Mesothelial cell of epicardium (in vitro differentiated cells): ENCODE measurements at places on chromosomes 12 and 14. TPM values are rescaled to one million over a fixed set of nuclear protein-coding genes. Genes with fewer than 3 reads are reported as not detected.

The SPTB gene
- total RNA-seq: 8.1 to 9.0 TPM (median 8.9 TPM) in 3 replicates

The SLC38A4 gene
- 0.11 to 0.35 TPM (median 0.29 TPM) in 3 replicates for total RNA-seq

The DEGS2 gene
- 1.5 to 2.1 TPM (median 1.6 TPM) in 3 replicates for total RNA-seq

The ABHD4 gene
- 28.2 to 29.3 TPM (median 28.4 TPM) in 3 replicates for total RNA-seq

The RIC8B gene
- 18.3 to 22.5 TPM (median 21.2 TPM) in 3 replicates for total RNA-seq

The TAS2R20 gene
- 3.8 to 5.0 TPM (median 4.8 TPM) in 3 replicates for total RNA-seq

The NR4A1 gene
- 138 to 141 TPM (median 141 TPM) in 3 replicates for total RNA-seq

The BLOC1S1 gene
- 58.0 to 63.4 TPM (median 61.6 TPM) in 3 replicates for total RNA-seq

The CLEC9A gene
- total RNA-seq: not detected in 3 replicates

DNA sequence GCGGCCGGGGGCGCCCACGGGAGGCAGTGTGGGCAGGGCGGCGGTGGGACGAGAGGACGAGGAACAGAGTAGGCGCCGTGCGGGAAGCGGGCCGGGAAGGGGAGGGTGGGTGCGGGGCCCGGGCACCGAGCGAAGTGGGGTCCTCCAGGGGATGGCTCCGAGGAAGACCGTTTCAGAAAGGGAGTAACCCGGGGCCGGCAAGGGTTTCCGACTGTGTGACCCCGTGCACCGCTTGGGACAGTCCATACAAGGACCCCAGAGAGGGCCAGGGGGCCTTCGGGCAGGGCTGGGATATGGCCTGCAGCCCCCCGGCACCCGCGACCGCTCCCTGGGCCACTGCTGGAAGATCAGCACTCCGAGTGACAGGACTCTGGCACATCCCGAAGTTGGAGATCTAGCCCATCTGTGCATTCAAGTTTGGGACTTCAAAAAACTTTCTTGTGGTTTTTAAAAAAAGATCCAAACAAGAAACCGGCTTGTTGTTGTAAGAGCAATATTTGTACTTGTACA, 448 bp downstream of the TSPAN9 start:
- no peaks in the 10 kb centered on the region for H3K27me3 ChIP-seq
- peak overlapping the region; percentile 72 for H3K27ac ChIP-seq
- peaks cover 26% of the 10 kb centered on the region for H3K4me1 ChIP-seq
- H3K36me3 ChIP-seq: no peaks in the 10 kb centered on the region
- DNase-seq: peak; percentile 44

- H3K4me1 ChIP-seq: no peaks in the 10 kb centered on the region
- no peak for DNase-seq
- no peak overlapping the region for H3K27ac ChIP-seq
Observed at GRCh38 chr12:23576372-23576771, 373.1 kb downstream of the SOX5 start.

DNA sequence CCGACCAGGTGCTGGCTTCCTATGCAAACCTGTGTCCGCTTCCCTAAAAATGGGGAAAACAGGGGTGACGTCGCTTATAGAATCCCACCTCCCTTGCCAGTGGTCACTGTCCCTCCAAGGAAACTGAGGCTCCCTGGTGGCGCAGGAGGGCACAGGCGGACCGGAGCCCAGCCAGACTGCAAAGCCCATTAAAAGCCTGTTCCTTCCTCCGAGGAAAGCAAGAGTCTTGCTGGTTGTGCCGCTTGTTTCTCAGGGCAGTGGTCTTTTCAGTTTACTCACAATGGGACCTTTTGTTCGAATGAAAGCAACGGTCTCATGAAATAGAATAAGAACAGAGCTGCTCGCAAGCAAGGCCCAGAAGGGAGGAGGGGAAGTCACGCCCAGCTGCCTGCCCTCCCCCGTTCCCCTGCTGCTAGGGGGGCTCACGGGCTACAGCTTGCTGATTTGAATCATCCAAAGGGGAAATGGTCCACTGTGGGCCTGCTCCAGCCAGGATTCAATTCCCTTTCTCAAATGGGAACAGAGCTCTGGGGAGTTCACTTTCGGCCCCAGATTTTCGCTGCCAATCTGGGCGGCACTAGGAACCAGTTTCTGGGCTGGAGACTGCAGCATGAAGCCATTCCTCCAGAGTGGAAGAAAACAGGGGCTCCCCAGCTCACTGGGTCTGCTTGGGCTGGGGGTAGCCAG, 4.6 kb upstream of the SELPLG start:
- H3K27me3 ChIP-seq: no peaks in the 10 kb centered on the region
- DNase-seq: no peak
- H3K4me3 ChIP-seq: no peak overlapping the region
- H3K4me1 ChIP-seq: peaks cover 32% of the 10 kb centered on the region

DNA sequence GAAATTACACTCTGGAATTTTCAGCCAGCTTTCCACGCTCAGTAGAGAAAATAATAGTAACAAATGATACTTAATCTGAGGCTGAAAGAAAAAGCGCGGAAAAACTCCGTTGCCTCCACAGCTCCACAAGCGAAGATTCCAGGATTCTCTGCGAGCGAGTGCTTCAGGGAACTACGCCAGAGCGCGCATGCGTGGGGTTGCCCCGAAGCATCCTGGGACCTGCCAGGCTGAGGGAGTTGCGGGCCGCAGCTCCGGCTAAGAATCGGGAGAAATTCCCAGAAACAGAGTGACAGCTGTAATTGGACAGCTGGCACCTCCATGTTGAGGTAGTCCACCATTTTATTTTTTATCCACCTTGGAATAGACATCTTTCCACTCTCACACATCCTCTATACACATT, 12.0 kb upstream of the TTC5 start:
- peaks cover 32% of the 10 kb centered on the region for H3K36me3 ChIP-seq
- no peak for DNase-seq
- no peak overlapping the region for H3K27ac ChIP-seq
- no peak overlapping the region for H3K4me3 ChIP-seq
- H3K4me1 ChIP-seq: no peaks in the 10 kb centered on the region

DNA sequence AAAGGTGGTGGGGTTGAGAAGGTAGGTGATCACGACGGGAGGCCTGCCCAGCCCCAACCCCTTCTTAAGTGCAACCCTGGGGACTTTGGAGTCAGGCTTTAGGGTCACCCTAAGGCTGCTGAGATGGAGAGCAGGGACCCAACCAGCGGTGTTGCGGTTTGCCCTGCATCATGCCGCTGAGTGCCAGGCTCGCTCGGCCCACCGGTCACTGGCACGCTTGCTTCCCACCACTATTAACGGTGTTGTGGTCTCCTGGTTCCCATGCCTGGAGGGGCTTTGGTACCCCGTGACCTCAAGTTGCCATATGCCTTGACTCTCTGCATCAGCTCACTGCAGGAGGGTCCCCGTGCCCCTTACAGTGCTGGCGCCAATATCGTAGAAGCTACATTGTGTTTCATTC, 18.4 kb upstream of the MEG3 start:
- no peak overlapping the region for H3K27ac ChIP-seq
- peaks cover 3% of the 10 kb centered on the region for H3K27me3 ChIP-seq
- no peak overlapping the region for H3K4me3 ChIP-seq
- no peaks in the 10 kb centered on the region for H3K4me1 ChIP-seq
- DNase-seq: no peak
